Omental fat pad (tissue), 4 donors: ENCODE measurements at places on chromosomes 3 and 15. TPM values are rescaled to one million over a fixed set of nuclear protein-coding genes. Genes with fewer than 3 reads are reported as not detected.

The ZNF80 gene
- total RNA-seq = not detected

The KLHL40 gene
- not detected for total RNA-seq

The FSIP1 gene
- 0.44 TPM for total RNA-seq

The ZBTB20 gene
- total RNA-seq = 46.1 TPM

The ZNF774 gene
- total RNA-seq = 0.36 TPM

The MCCC1 gene
- 37.5 TPM for total RNA-seq

The EPHA6 gene
- total RNA-seq = 2.4 TPM

The CEP19 gene
- 0.94 TPM for total RNA-seq

The THSD4 gene
- total RNA-seq = 49.2 TPM

The SLC6A11 gene
- total RNA-seq = 0.09 TPM

The ECE2 gene
- total RNA-seq = not detected

The SLC6A20 gene
- total RNA-seq = not detected
